ENCODE measurements at places on chromosomes 13 and 19.

DNA sequence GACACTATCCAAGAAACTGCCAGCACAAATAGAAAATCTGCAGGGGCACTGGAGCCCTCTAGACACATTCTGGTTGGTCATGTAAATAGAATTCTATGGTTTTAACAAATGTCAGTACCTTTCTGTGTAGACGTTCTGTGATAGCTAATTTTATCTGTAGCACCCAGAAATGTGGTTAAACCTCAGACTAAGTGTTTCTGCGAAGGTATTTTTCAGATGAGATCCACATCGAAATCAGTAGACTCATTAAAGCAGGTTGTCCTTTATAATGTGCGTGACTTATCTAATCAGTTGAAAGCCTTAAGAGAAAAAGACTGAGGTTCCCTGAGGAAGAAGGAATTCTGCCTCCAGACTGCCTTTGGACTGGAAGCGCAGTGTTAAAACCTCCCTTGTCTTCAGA is 922.9 kb downstream of the EFNB2 start:
- no peak for DNase-seq

DNA sequence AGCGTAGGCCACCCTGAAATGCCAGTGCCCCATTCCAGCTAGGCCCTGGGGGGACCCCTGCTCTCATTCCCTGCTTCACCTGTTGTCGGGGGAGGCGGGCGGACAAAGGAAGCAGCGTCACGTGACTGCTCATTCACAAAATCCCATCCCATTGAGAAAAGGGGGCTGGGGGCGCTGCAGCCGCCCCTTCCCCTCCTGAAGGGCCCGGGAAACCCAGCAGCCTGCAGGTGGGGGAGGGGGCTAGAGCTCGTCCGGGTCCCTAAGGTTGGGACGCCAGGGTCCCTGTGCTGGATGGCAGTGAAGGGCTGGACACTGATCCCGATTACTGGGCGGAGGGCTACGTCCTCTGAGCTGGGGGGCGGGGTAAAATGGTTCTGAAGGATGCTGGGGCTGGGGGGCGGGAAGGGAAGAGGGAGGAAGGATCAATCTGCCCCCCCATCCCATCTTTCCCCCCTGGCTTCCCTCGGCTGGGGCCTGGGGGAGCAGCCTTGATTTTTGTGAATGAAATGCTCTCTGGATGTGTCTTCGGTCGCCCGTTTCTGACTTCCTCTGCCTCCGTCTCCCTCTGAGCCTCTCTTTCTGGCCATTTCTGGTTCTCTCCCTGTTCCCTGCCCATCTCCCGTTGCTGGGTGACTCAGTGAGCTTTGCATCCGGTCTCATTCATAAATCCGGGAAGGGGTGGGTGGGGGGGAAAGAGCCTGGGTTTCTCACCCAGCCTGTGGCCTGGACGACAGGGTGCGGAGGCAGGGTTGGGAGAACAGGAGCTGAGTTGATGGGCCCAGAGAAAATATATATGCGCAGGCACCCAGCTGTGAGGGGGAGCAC is 816 bp downstream of the SPRED3 start:
- peak; percentile 89 for DNase-seq

DNA sequence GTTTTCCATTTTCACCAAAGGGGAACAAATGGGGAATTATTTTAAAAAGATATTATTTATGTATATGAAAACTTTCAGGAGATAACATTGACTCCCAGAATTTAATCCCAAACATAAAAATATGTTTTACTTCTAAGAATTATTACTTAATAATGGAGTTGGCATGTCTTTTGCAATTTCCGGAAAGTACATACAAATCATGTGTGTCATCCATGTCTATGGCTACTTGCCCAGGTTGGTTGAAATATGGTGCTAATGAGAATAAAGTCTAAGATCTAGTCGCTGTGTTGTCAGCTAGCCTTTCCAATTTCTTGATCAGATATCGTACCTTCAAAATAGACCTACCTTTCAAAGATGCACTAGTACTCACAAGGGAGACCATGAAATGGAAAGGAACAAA is 1003.2 kb upstream of the PCDH20 start:
- DNase-seq: no peak

DNA sequence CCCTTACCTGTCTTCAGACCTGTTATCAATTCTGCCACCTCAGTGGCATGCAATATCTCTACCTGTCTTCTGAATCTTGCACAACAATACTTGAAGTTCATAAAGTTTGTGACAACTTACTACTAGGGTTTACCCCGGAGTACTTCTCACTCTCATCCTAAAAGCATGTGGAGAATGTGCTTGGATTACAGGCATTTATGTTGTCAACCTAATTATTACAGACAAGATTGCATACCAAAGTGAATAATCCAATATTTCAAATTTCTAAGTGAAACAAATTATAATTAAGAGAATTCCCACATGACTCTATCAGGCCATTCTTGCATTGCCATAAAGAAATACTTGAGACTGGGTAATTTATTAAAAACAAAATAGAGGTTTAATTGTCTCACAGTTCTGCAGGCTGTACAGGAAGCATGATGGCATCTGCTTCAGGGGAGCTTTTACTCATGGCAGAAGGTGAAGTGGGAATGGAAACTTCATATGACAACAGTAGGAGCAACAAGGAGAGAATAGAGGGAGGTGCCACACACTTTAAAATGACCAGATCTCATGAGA is 661.0 kb upstream of the SPRY2 start:
- no peak for DNase-seq

DNA sequence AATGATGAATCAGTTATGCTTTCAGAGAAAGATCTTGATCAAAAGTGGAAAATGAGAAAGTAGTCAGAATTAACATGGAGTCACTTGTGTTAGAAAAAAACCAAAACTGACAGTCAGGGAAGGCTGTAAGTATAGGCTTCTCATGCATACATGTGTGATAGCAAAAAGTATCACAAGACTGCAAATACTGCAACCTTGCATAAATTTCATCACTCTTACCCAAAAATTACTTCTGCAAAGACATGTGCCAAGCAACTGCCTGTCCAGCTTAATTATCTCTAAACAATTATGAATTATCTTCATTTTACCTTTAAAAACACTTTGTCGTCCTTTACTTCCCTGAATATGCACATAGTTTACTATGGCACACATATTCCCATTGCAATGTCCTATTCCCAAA is 2466.4 kb upstream of the PCDH20 start:
- DNase-seq: no peak

- DNase-seq: peak; percentile 84
Observed at GRCh38 chr19:44643605-44644401, at the start of gene PVR. TSS of gene PVR (plus strand) at chr19:44643910. CDS start at chr19:44644097, 187 bp downstream.

GRCh38 chr19:13847407-13848339 is 29.3 kb upstream of the NANOS3 start:
- DNase-seq: peak; percentile 94

DNA sequence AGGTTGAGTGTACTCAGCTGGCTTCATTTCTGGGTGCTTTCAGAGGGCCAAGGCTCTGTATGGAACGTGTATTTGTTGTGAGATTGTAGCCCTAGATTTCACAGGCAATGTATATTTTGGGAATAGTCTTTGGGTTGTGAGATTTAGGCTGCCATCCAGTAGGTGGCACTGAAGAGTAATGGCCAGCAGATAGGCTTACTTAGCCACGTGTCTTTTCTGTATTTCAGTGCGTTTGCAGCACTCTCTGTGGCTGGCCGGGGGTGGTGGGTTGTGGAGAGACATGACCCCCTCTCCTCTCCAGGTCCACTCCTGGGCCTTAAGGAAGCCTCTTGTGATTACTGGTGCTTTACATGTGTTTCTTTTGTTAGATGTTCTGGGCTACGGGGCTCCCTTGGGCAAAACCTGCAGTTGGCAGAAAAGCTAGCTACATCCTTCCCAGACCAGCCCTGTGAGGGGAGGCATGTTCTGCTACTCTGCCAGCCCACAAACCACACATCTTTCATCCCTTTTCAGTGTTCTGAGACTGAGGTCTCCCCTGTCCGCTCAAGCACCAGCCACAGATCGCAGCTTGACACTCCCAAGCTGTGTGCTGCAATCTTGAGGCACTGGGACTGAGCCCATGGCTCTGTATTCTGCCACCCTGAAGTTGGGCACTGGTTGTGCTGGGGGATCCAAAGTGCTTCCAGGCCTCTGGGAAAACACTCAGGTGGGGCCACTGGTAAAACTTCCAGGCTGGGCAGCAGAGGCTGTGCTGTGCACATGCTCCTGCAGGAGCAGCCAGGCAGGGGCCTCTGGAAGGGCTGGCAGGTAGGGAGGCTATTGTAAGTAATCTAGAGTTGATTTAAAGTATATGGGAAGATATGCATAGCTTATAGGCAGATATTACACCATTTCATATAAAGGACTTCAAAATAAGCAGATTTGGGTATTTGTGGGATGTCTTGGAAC is 1096.8 kb upstream of the PCDH20 start:
- DNase-seq: peak; percentile 2

- DNase-seq: peak; percentile 91
Observed at GRCh38 chr13:100887729-100888151, 213.1 kb upstream of the TMTC4 start.

- peak; percentile 83 for DNase-seq
Observed at GRCh38 chr13:98508280-98508679, 68.6 kb downstream of the STK24 start.

DNA sequence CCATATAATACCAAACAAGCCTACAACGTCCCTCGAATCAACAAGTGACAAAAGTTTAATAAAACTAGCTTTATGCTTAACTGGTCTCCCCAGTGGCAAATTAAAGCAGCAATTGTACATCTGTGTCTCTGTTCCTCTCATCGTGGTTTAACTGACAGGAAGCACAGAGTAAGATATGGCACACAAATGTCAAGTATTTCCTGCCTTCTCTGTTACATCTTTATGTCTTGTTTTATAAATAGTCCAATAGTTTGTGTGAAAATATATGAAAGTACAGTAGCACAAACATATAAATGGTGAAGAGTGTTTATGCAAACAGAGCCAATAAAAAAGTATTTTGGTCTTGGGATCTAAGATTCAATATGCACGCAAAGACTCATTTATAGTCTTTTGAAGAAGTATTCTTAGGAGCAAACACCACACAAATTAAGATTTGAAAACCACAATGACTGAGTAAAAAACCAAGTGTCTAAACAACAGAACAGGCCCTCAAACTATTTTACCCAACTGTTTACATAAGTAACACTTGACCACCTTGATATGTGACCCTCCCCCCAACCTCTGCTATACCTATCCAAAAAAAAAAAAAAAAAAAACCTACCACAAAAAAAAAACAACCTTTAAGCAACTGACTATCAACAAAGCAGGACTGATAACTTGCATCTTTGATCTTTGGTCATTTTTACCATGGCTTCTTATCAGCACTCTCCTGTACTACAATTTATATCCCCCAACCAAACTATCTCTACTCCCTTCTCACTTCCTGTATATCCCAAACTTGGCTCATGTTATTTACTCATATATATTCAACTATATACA is 14.0 kb downstream of the ELF1 start:
- peak; percentile 61 for DNase-seq

- no peak for DNase-seq
Observed at GRCh38 chr13:38819596-38819995, 132.7 kb downstream of the FREM2 start.

- no peak for DNase-seq
Observed at GRCh38 chr13:72430923-72431322, 296.5 kb downstream of the MZT1 start.

- DNase-seq: no peak
Observed at GRCh38 chr13:88461272-88462009, 790.3 kb downstream of the SLITRK5 start.

GRCh38 chr19:41821003-41821735 is 23.3 kb downstream of the LYPD4 start:
- peak; percentile 23 for DNase-seq

DNA sequence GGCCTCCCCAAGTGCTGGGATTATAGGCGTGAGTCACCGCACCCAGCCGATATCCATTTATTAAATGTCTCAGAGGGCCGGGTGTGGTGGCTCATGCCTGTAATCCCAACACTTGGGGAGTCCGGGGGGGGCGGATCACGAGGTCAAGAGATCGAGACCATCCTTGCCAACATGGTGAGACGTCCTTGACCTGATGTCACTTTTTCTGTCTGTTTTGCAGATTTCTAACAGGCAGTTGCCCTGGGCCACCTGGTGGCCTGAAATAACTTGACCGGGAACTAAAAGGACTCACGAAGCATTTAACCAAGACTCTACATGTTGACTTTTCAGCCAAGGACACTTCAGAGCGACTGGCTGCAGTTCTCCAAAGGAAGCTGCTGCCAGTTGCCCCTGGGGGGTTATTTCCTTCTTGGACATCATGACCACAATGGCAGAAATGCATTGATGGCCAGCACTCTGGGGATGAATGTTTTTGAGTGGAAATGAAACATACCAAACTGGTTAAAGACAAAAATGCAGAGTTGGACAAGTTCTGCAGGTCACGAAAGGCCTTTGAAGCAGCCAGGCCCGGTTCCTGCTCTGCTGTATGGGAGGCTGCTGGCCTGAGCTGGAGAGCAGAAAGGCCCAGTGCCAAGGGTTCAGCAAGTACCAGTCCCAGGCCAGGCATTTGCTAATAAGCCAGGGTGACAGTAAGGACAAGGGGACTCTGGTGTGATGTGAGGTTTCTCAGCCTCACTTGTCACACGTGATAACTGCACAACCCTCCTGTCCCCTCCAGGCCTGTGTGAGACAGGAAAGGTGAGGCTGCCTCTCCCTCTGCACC is 8.3 kb downstream of the ZNF837 start:
- peak; percentile 25 for DNase-seq

DNA sequence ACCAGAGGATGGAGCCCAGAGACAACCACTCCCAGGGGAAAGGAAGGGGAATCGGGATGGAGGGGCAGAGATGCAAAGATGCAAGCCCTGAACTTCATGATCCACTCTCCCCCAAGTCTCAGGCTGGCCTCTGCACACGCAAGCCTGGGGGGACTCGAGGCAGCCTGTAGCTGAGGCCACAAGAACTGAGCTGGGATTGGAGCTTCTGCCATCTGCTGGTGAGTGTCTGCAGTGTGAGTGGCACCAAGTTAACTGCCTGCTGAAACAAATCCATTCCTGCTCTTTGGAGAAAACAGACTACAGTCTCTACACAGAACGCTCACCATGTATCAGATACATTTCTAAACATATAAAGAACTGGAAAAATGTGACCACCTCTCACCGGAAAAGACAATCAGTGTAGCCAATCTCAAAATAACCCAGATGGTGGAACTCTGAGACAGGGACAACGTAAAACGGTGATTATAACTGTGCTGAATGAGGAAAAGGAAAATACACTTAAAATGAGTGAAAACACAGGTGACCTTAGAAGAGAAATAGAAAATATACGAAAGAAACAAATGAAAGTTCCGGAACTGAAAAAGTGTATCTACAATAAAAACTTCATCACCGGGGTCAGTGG is 62.1 kb downstream of the KLF2 start:
- peak; percentile 65 for DNase-seq

DNA sequence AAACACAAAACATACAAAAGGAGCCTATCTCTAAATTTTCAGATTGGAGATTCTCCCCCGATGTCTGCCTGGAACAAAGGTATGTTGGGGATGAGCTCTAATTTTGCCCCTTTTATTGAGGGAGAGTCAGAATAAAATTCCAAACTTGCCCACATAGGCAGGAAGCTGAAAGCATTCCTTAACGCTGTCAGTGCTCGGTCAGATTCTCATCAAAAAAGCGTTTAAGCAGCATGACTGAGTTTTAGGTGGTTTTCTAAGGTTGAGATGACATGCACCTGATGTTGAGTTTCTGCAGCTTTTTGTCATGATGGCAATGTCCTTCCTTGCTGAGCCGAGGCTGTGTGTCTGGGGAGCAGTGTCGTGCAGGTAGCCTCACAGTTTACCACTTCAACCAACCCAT is 48.4 kb upstream of the MEDAG start:
- no peak for DNase-seq

GRCh38 chr19:18847549-18848463 is 16.0 kb downstream of the UPF1 start:
- DNase-seq: peak; percentile 82
